Tracheal epithelial cell (primary cell): ENCODE measurements at places on chromosomes 12 and 14. TPM values are rescaled to one million over a fixed set of nuclear protein-coding genes. Genes with fewer than 3 reads are reported as not detected.

Gene KRT8
- 140 and 289 TPM in 2 replicates for total RNA-seq

Gene TMPRSS12
- total RNA-seq: not detected in 2 replicates

Gene ZNF10
- total RNA-seq: 1.7 and 4.3 TPM in 2 replicates

Gene RASAL1
- total RNA-seq: 0.64 and 3.9 TPM in 2 replicates

Gene FKBP3
- 18.1 and 19.2 TPM in 2 replicates for total RNA-seq

Gene ENDOU
- total RNA-seq: not detected in 2 replicates

Gene NINJ2
- total RNA-seq: 0.48 and 1.3 TPM in 2 replicates

Gene A2M
- total RNA-seq: 0.72 TPM in 1 of 2 replicates, not detected in the other

Gene KCNJ8
- 0.48 TPM in 1 of 2 replicates, not detected in the other for total RNA-seq
